ENCODE measurements at places on chromosomes 3 and 15.

DNA sequence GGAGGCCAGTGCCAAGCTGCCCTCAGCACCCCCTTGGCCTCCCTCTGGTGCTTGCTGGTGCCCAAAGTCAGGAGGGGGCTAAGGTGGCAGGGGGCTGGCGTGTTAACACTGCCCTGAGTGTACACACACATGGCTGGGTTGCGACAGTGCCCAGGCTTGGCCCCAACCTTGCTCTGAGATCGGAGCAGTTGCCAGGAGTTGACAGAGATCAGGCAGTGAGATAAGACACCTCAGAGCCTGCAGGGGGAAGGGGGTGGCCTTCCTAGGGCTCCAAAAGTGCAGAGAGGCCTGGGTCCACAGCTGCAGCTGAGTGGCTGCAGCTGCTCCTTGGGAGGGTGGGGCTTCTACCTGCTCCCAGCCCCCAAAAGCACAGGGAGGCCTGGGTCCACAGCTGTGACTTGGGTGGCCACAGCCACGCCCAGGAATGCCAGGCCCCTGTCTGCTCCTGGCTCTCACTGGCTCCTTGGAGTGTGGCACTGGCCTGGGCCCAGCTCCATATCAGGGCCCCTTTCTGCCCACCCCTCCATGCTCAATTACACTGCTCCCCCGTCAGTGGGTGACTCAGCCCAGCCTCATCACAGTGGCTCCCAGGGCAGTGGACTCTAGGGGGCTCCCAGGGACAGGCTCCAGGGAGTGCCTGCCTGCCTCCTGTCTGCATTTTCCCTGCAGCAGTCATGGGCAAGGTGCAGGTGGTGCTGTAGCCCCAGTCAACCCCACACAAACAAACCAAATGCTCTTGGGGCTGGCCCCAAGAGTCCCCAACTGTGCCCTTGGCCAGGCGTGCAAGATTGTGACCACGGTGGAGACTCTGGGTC lies 56.4 kb upstream of the C15orf39 start:
- H3K27ac ChIP-seq = no peak overlapping the region
- peaks cover 5% of the 10 kb centered on the region for H3K27me3 ChIP-seq
- no peak overlapping the region for H3K4me3 ChIP-seq

DNA sequence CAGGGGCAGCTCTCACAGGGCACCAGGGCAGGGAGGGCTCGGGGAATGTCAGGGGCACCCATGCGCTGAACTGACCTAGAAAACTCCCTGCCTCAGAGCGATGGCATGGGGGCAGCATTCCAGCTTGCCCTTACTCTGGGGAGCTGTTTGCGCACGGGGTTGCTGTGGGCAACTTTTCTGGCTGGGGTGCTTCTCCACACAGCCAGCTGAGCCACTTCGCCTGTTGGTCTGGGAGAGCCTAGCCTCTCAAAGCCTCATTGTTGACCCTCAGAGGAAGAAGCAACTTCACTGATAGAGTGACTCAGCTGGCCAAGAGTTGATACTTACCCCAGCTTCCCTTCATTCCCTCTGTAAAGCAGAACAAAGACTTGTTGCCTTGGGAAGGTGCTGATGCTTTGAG lies 42.6 kb upstream of the MRPS22 start:
- no peak overlapping the region for H3K4me3 ChIP-seq
- no peak overlapping the region for H3K27ac ChIP-seq
- H3K4me1 ChIP-seq = no peaks in the 10 kb centered on the region

GRCh38 chr3:110234831-110235230 lies 836.8 kb upstream of the NECTIN3 start:
- no peak overlapping the region for H3K27ac ChIP-seq
- H3K4me3 ChIP-seq = no peak overlapping the region
- no peaks in the 10 kb centered on the region for H3K4me1 ChIP-seq
- H3K27me3 ChIP-seq = no peaks in the 10 kb centered on the region

DNA sequence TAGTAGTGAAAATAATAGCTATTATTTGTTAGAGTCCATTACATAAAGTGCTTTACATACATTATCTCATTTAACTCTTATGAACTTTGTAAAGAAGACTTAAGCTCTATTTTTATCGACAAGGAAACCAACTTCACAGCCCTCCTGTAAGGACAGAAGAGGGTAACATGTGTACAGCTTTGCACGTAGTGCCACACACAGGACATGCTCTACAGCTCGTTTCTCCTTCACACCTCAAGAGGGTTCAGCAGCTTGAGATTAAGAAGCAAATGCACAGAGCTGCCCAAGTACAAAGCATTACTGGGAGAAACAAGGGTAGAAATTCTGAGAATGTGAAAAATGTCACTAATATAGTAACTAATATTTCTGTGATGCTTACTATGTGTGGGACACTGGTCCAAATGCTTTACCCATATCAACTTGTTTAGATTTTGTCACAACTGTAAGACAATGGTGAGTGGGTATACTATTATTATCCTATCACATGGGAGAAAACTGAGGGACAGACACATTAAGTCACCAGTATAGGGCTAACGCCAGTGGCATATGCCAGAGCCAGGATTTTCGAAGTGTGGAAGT lies 327.8 kb downstream of the CTNNB1 start:
- peaks cover 7% of the 10 kb centered on the region for H3K4me1 ChIP-seq
- H3K4me3 ChIP-seq = no peak overlapping the region
- DNase-seq = no peak
- H3K27me3 ChIP-seq = no peaks in the 10 kb centered on the region
- no peak overlapping the region for H3K27ac ChIP-seq

- no peak overlapping the region for H3K4me3 ChIP-seq
- no peaks in the 10 kb centered on the region for H3K4me1 ChIP-seq
- H3K27ac ChIP-seq = peak overlapping the region; percentile 58
- DNase-seq = no peak
- no peaks in the 10 kb centered on the region for H3K27me3 ChIP-seq
- H3K36me3 ChIP-seq = peaks cover 7% of the 10 kb centered on the region
Observed at GRCh38 chr3:158508481-158508880, 62.5 kb upstream of the MLF1 start.

GRCh38 chr3:55285156-55285555 lies 201.9 kb downstream of the WNT5A start:
- DNase-seq = no peak
- no peak overlapping the region for H3K27ac ChIP-seq
- H3K27me3 ChIP-seq = no peaks in the 10 kb centered on the region
- no peaks in the 10 kb centered on the region for H3K4me1 ChIP-seq
- no peaks in the 10 kb centered on the region for H3K36me3 ChIP-seq
- no peak overlapping the region for H3K4me3 ChIP-seq

Data from naive B cell (primary cell).